ENCODE measurements at places on chromosomes 4 and X.

- peak; percentile 92 for DNase-seq
Measured at GRCh38 chrX:39755143-39756032, 342.4 kb downstream of the BCOR start.

- DNase-seq: no peak
Measured at GRCh38 chrX:65630771-65631170, 36.7 kb upstream of the MSN start.

- DNase-seq: no peak
Measured at GRCh38 chr4:13888112-13888511, 260.6 kb upstream of the BOD1L1 start.

DNA sequence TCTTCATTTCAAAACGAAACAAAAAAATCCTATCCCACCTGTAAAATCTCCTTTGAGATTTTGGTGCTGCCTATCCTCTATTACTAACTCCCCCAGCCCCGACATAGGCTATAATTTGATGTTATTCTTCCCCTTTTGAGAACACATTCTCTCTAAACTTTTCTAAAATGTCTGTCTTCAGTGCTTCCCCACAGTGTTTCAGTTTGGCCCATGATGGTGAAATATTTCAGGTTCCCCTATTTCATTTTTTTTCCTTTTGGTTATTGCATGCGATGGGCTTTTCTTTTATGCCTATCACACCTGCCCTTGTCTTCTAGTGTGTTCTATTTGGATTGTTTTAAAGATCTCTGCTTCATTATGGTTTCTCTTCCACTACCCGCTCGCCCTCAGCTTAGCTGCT lies 14.7 kb downstream of the BCORL1 start:
- DNase-seq: no peak

DNA sequence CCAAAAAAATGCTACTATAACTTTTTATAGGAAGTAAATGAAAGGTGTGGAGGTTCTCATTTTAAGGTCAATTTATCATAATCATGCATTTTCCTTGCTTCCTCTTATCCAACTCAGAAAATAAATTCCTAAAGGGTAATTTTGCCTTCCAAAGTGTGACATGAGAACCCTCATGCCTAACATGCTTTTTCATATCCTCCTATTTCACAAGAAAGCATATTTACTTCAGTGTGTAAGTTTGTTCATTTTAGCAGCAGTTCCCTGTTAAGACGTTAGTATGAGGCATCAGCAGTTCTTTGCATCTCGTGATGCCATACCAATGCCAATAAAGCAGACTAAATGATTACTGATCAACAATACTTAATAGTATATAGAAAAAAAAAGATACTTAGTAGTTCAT lies 18.4 kb downstream of the WDFY3 start:
- DNase-seq: no peak

- no peak for DNase-seq
Measured at GRCh38 chr4:84647312-84647884, 64.5 kb downstream of the CDS1 start.

GRCh38 chr4:147477439-147477838 lies 3.5 kb upstream of the EDNRA start:
- no peak for DNase-seq

All from right cardiac atrium (tissue), 5 donors.